ENCODE measurements at places on chromosomes 6 and 20.

DNA sequence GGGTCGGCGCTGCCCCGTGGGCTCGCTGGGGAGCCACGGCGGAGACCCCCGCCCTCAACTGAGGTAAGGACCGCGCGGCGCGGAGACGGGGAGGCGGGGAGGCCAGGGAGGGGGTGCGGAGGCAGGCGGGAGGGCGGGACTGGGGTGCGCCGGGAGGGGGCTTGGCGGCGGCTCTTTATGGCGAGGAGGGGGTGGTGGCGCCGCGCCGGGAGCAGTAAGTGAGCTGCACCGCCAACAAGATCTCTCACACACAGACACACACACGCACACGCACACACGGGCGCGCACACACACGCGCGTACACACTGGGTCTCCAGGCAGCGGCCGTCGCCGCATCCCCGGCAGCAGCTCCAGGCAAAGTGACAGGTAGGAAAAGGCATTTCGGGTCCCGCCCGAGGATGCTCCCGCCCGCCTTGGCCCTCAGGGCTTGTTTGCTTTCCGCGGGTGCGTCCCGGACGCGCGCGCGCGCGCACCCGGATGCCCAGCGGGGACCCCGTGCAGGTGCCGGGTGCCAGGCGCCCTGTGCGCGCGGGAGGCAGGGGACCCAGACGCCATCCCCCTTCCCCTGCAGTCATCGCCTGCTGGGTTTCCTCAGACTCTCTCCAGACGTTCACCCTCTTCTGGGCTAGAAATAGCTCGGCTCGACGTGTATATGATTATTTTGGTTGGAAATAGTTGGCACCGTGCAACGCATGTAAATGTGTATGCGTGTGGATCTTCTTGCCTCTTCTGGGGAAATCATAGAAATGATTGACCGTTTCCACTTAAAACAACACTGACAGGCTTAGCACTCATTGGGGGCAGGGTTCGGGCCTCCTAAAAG, at the start of gene PLCB4:
TSS of gene PLCB4 (plus strand) at position 247 of the 823 bp plus-strand sequence. CDS start 238,728 bp downstream, outside the sequence.
- DNase-seq, result peak; percentile 67

- no peak for DNase-seq
Observed at GRCh38 chr6:48860175-48860574, 602.9 kb downstream of the MMUT start.

- DNase-seq, result no peak
Observed at GRCh38 chr6:168374051-168374502, 54.5 kb upstream of the DACT2 start.

GRCh38 chr20:53750827-53751619, 157.4 kb upstream of the ZNF217 start:
- DNase-seq, result peak; percentile 90

DNA sequence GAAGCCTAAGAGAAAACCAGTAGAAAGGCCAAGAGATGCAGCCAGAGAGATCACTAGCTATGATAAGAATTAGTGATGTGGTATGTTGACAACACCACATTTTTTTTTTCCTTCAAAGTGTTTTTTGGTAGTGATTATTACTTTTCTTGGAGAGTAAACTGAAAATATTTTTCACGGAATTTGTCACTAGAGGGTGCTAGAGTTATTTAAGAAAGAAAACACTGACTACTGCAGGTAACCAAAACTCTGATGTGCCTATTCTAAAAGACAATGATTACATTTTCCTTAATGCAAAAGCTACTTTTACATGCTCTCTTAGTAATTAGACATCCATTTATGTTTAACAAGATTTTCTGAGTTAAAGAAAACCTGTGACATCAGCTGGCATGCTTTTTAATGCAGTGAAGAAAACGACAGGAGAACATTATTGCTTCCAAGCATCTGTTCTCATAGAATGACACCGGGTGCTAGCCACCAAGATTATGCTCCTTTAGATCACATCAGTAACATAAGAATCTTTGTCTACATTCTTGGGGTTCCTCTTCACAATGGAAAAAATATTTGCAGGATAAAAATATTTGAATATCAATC, 28.8 kb downstream of the RWDD2A start:
- DNase-seq, result peak; percentile 67

DNA sequence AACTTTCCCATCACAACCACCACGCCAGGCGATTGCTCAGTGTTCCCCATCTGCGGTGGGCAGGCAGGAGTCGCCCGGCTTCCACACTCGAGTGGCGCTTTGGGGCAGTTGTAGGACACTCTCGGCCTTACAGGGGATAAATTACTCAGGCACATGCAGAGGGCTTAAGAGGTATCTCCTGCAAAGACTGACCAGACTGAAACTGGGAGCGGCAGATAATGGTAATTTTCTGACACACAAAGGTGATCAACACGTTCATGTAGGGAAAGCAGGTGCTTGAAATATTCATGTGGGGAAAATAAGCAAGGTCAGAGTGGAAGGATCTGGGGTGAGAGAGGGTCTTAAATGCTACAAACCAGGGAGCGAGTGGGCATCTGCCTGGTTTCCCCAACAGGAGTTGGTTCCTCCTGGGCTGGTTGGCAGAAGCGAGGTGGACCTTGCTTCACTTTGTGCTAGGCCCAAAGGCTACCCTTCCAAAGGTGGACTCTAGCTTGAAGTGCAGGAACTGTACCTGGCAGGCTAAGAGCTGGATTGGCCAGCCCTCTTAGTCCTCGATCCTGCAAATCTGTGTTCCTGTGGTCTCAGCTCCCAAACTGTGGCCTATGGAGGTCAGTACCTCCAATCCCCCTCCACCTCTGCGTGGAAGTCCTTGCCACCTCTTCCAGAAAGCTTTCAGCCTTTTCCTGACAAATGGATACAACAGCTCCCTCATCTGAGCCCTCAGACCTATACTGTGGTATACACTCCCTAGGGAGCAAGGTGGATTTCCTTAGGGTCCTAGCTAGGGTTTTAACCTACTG, 16.7 kb downstream of the PLAGL2 start:
- DNase-seq, result no peak
